ENCODE measurements at places on chromosomes 4 and X.

DNA sequence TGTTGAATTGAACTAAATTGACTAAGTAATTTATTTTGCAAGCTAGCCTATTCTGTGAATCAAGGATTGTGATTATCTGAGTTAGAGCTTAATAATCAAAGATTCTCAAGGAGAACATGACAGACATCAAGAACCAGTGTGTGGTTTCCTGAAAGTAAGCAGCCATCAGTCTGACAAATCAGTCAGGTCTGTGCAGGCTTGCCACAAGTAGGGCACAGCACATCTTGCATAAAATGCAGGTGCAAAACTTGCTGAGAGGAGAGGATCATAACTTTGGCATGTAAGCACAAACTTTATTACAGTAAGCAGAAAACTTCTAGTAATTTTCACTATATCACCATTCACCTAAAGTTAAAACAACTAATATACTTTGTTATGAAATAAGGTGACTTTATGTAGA is 22.5 kb downstream of the FAM241A start:
- H3K27ac ChIP-seq: no peak overlapping the region
- no peaks in the 10 kb centered on the region for H3K27me3 ChIP-seq
- no peak overlapping the region for H3K4me3 ChIP-seq
- no peaks in the 10 kb centered on the region for H3K4me1 ChIP-seq

GRCh38 chrX:13069771-13070416 is 25.5 kb upstream of the FAM9C start:
- DNase-seq: no peak
- no peak overlapping the region for H3K4me3 ChIP-seq
- no peak overlapping the region for H3K27ac ChIP-seq
- H3K27me3 ChIP-seq: no peaks in the 10 kb centered on the region
- H3K36me3 ChIP-seq: no peaks in the 10 kb centered on the region

DNA sequence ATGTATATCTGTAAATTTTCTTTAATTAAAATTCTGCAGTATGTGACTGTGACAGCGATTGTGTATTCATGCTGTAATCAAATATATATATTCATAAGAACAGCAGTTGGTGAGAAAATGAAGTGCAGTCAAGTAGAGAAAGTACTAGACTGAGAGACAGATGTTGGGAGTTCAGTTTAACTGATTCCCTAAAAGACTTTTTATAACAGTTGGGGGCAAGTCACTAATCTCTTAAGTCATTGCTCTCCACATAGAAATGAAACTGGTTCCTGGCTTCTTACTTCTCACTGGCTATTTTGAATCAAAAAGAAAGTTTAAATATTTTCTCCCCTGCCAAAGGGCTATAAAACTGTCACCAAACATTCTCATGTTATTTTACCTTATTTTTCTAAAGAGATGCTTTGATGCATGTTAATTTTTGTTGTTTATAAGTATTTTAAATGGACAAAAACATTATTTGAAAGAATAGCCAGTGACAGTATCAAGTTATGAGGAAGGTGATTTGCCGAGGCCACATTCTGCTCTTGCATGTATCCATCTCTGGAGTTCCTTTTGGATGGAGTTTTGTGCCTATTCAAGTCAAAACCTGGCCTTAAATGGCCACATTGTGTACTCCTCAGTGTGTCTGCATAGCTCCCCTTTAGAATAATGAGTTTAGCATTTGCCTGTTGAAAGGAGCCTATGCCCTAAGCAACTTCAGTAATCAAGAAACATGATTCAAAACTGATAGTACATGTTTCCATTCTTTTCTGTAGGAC is 30.8 kb downstream of the EXOC1 start:
- H3K36me3 ChIP-seq: peaks cover 12% of the 10 kb centered on the region
- H3K27me3 ChIP-seq: no peaks in the 10 kb centered on the region
- no peaks in the 10 kb centered on the region for H3K4me1 ChIP-seq

- H3K4me1 ChIP-seq: no peaks in the 10 kb centered on the region
- H3K4me3 ChIP-seq: no peak overlapping the region
- DNase-seq: no peak
- H3K36me3 ChIP-seq: no peaks in the 10 kb centered on the region
- H3K27ac ChIP-seq: no peak overlapping the region
- no peaks in the 10 kb centered on the region for H3K27me3 ChIP-seq
These were observed 114.3 kb downstream of the DCK start for GRCh38 chr4:71107726-71108125.

DNA sequence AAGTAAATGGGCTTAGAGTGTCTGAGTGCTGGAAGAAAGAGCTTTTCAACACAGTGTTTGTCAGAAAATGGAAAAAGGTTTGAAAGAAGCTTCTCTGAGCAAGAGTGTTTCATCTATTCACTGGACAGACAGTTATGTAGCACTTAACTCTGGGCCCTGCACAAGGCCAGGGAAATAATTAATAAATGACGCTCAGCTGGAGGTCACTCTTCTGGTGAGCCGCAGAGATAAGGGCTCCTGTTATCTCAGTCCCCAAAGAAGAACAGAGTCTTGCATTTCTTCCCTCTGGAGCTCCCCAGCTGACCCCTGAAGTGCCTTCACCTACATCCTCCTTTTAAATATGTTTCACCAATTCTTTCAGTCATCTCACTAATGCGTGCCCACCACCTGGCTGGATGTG is 90.4 kb downstream of the SLC16A2 start:
- H3K27me3 ChIP-seq: no peaks in the 10 kb centered on the region
- DNase-seq: no peak
- no peak overlapping the region for H3K27ac ChIP-seq
- H3K4me3 ChIP-seq: no peak overlapping the region
- no peaks in the 10 kb centered on the region for H3K4me1 ChIP-seq
- H3K36me3 ChIP-seq: no peaks in the 10 kb centered on the region

- H3K4me3 ChIP-seq: no peak overlapping the region
- no peak overlapping the region for H3K27ac ChIP-seq
- no peaks in the 10 kb centered on the region for H3K27me3 ChIP-seq
- no peak for DNase-seq
- no peaks in the 10 kb centered on the region for H3K4me1 ChIP-seq
These were observed 676.7 kb upstream of the ACTRT1 start for GRCh38 chrX:128728943-128729342.

- no peak overlapping the region for H3K27ac ChIP-seq
- no peak overlapping the region for H3K4me3 ChIP-seq
- H3K36me3 ChIP-seq: no peaks in the 10 kb centered on the region
- DNase-seq: no peak
These were observed 490 bp upstream of the ADH4 start for GRCh38 chr4:99144587-99144986.

GRCh38 chrX:74779175-74779574 is 146.1 kb downstream of the NEXMIF start:
- no peak overlapping the region for H3K4me3 ChIP-seq
- no peaks in the 10 kb centered on the region for H3K4me1 ChIP-seq
- H3K27ac ChIP-seq: no peak overlapping the region
- DNase-seq: no peak

- H3K27ac ChIP-seq: peak overlapping the region; percentile 80
- peaks cover 34% of the 10 kb centered on the region for H3K4me1 ChIP-seq
- no peaks in the 10 kb centered on the region for H3K27me3 ChIP-seq
These were observed 115.5 kb upstream of the MYOZ2 start for GRCh38 chr4:119020158-119020557.

- no peaks in the 10 kb centered on the region for H3K4me1 ChIP-seq
- no peaks in the 10 kb centered on the region for H3K36me3 ChIP-seq
These were observed 195.5 kb upstream of the VEGFC start for GRCh38 chr4:176988226-176988625.
